Stimulated activated CD4-positive, alpha-beta T cell treated with anti-CD3 and anti-CD28 coated beads, Interleukin-4, amount 100 ng/mL, for 4 hours (primary cell): ENCODE measurements at places on chromosomes 16 and 17.
A peak's percentile ranks its signal among the peaks of the same experiment; 100 is the strongest.

GRCh38 chr16:2277466-2278271 lies 9.7 kb upstream of the RNPS1 start:
- no peak for DNase-seq

- DNase-seq: no peak
Measured at GRCh38 chr16:31333686-31334649, 21.0 kb upstream of the ITGAX start.

DNA sequence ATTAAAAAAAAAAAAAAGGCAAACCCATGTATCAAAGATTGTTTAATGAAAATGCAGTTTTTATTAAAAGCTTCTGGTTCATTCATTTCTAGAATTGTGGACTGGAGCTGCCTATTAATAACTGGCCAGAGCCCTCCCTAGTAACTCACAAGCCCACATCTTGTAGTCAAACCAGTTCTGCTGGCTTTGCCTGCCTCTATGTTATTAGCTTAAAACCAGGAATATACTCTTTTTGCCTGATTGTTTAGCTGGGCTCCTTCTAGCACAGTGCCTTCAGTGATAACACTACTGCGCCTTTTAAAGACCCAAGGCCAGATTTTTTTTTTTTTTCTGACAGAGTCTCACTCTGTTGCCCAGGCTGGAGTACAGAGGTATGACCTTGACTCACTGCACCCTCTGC lies 26.0 kb downstream of the TAC4 start:
- DNase-seq: no peak

DNA sequence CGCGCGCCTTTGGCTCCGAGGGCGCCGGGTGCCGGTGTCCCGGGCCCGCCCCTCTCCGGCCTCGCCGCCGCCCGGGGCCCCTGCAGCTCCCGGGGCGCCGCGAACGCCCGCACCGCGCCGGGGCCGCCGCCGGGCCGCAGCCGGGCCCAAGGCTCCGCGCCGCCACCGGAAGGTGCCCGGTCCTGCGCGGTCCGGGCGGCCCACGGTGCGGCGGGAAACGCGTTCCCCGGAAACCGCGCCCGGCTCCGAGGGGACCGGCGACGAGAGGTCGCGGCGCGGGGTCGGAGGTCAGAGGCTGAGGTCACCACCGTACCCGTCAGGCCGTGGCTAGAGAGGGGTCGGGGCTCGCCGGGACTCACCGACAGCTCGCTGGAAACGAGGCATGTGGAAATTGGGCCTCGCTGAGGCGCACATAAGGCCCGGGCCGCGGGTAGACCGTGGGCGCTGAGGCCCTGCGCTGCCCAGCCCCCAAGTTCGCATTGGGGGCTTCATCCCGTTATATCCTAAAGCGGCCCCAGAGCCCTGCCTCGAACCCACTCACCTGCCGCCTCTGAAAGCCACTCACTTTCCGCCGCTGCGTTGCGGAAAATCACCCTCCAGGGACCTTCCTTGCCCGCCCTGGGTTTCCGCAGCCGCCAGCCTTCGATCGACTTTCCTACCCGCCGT lies at the start of gene DUS1L:
Gene DUS1L (minus strand): TSS at position 167 of the 666 bp plus-strand sequence. CDS start 745 bp downstream, outside the sequence.
- DNase-seq: peak; percentile 78
